ENCODE measurements at places on chromosomes 3 and 15.
A peak's percentile ranks its signal among the peaks of the same experiment; 100 is the strongest.

DNA sequence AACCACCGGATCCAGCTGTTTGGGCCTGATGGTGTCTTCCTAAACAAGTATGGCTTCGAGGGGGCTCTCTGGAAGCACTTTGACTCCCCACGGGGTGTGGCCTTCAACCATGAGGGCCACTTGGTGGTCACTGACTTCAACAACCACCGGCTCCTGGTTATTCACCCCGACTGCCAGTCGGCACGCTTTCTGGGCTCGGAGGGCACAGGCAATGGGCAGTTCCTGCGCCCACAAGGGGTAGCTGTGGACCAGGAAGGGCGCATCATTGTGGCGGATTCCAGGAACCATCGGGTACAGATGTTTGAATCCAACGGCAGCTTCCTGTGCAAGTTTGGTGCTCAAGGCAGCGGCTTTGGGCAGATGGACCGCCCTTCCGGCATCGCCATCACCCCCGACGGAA lies 60.1 kb upstream of the CCR4 start:
- DNase-seq: no peak

- no peak for DNase-seq
These were observed 312.7 kb upstream of the TGFBR2 start for GRCh38 chr3:30293621-30294240.

DNA sequence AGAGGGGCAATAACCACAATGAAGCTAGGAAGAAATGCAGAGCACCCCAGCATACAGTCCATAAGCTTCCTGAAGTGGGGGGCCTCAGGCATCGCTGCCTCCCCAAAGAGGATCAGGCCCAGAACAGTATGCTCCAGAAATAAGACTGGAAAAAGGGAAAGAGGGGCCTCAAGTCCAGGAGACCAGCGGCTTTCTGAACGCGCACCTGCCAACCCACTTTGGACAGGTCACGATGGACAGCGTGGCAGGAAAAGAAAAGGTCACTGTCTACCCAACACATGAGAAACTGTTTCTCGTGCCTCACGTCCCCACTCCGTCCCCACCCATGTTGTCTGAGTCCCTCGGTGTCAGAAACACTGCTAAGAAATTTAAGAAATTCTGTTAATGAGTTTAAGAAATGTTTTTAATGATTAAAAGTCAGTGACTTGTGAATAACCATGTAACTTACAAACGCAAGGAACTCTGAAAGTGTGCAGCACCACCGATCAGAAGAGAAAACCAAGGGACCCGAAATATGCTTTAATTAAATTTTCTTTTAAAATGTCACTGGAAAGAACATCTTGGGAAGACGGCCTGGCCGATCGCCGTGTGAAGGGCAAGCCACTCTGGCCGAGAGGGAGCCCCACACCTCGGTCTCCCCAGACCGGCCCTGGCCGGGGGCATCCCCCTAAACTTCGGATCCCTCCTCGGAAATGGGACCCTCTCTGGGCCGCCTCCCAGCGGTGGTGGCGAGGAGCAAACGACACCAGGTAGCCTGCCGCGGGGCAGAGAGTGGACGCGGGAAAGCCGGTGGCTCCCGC lies 1.7 kb upstream of the PPARG start:
- DNase-seq: peak; percentile 31

GRCh38 chr3:172846103-172846561 lies 95.6 kb downstream of the ECT2 start:
- DNase-seq: no peak

DNA sequence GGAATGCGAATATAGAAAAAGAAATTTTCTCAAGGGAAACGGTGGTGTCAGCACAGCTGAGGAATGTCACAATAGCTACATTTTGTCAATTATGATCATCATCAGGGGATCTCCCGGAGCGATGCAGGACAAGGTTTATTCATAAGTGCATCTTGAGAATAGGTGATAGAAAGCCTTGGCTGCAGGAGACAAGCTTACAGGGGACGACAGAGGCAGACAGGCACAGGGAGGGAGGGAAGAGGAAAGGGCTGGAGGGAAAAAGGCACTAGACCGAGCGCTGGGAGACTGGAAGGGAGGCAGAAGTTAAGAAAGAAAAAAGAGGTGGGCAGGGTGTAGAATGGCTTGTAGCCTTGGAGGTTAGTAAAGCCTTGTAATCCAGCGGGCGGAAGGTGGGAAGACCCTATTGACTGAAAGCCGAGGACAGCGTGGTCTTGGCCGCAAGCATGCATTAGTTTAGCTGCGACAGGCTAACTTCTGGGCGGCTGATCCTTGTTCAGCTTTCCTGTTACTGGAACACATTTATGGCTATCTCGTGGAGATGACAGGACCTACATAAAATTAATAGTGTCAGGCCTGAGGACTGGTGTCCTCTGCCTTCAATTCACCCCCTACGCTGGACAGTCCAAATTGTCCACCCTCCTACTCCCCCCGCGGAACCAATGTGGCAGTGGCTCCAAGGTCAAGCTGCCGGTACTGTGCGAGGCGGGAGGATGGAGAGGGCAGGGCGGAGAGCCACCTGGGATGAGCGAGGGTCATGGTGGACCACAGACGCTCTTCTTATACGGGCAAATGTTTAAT lies 1.4 kb upstream of the NECTIN3 start:
- no peak for DNase-seq

GRCh38 chr3:135215516-135215915 lies 420.5 kb downstream of the EPHB1 start:
- no peak for DNase-seq

GRCh38 chr3:46482632-46483350 lies 15.0 kb upstream of the RTP3 start:
- DNase-seq: no peak

GRCh38 chr3:175411946-175412345 lies 552.8 kb downstream of the NAALADL2 start:
- DNase-seq: no peak

GRCh38 chr3:3573341-3573740 lies 225.9 kb upstream of the LRRN1 start:
- no peak for DNase-seq

DNA sequence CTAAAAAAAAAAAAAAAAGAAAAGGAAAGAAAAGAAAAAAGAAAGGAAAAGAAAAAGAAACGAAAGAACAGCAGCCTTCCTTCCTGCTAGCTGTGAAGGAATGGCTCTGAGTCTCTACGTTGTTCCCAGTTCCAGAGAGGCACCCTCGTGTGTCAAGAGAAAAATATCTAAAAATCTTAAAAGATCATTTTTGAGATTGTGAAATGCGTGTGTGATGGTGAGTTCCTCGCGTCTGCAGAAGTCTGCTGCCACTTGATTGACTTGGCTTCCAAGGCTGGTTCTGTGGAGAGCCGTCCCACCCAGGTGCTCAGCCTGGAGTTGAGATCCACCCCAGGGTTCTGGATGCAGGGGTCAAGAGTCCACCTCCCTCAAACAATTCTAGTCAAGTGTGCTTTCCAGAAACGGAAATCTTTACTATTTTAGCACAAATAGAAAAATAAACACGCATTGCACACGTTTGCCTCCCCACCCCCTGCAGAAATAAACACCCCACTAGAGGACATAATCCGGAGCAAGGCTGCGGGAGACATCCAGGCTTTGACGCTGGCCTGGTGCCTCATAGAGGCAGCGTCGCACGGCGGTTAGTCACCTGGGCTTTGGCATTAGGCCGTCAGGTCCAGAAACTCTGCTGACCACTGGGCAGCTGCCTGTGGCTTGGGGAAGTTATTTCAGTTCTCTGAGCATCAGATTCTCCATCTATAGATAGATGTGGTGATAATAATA lies 265.4 kb downstream of the FAM43A start:
- no peak for DNase-seq

DNA sequence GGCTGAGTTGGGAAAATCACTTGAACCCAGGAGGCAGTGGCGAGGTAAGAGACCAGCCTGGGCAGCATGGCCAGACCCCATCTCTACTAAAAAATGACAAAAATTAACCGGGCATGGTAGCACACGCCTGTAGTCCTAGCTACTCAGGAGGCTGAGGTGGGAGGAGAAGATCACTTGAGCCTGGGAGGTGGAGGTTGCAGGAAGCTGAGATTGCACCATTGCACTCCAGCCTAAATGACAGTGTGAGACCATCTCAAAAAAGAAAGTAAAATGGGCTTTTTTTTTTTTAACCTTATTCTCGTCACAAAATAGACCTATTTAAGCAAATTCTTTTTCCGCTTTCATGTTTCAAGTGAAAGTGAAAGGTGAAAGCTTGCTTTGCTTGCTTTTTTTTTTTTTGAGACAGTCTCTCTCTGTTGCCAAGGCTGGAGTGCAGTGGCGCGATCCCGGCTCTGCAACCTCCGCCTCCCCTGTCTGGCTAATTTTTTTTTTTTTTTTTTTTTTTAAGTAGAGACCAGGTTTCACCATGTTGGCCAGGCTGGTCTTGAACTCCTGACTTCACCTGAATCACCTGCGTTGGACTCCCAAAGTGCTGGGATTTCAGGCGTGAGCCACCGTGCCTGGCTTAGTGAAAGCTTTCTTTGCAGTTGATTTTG lies 3.6 kb downstream of the PDIA3 start:
- DNase-seq: no peak

DNA sequence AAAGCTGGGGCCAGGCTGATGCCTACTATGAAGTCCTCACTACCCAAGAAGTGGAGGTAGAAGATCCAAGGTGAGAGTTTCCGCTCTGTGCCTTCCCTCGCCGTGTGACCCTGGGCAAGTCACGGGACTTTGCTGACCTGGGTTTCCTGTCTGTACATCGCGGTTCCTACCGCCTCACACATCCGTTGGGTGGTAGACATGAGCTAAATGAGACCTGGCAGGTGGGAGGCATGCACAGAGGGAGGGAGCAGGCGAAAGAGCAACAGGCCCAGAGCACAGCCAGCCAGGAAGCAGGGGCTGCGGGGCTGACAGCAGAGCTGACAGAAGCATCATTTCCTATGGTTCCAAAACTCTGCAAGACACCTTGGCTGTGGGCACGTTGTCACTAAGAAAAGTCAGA lies 157.3 kb upstream of the BHLHE40 start:
- DNase-seq: no peak

DNA sequence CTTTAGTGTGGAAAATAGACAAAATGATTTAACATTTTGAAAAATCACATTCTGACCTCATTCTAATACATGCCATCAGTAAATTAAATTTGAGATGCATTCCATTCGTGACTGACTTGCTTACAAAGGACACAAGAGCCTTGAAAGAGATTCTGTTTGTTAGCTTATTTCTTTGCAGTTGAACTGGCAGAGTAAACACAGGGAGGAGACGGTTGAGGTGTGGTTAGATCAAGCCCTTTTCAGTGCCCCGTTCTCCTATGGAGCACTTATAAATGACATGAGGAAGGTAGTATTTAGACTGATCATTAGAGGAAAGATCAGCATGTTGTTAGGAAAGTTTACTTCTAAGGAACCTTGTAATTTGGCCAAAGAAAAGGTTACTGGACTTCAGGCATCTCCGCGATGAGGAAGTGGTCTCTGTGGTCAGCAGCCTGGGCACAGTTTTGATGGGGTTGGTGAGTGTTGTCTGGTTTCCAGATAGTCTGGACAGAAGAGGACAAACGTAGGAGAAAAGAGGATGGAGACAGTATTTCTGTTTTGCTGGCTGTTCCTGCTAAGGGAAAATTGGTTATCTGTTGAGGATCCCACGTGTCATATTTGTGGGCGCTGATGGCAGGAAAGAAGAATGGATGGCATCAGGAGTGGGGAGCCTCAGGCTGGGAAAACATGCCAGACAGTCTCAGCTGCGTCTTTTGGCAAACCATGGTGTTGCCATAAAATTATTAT lies 328.9 kb upstream of the TBL1XR1 start:
- DNase-seq: no peak

DNA sequence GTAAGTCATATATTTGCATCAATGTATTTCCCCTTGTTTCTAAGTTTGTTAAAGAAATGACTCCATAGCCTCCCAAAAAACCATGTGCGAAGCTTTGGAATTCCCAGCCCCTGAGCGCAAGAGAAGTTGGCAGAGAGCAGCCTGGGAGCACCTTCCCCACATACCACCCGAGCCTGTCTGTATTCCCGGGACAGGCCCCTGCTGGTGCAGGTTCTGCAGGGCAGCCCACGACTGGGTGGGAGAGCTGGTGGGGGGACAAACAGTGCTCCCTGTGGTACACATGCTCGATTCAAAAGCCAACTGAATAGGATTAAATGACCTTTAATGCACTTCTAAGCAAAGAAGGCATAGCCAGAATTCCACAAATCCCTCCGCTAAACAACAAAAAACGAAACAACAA lies 74.6 kb upstream of the SNRPA1 start:
- no peak for DNase-seq

DNA sequence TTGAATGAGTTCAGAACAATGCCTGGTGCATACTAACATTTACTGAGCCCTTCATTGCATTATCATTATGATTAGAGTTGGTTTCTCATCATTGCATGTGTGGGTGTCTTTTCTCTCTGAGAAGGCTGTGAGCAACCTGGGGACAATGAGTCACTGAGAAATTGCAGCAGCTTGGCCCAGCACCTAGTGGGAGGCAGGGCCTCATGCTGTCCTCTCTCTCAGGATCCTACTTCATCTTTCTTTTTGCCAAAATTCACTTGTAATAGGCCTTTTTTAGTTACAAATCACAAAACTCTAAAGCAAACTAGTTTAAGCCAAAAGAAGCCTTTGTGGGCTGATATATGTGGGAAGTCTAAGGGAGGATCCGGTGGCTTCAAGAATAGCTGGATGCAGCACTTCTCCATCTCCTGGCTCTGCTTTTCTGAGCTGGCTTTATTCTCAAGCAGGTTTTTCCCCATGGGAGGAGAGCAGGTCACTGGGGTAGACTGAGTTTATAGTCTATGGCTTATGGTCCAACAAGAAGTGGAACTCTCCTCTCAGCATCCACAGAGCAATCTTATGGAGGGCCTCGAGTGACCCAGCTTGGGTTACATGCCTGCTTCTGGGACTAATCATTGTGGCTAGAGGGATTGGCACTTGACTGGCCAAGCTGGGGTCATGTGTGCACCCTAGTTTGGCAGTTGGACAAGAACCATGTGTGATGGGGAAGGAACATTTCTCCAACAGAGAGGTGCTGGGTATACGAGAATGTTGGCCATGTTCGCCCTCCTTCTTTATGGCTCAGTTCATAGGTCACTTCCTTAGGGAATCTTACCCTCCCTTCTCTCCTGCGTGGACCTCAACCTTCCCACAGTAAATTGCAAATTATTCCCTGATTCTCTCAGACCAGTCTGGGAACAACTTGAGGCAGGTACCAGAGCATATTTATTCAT lies 8.7 kb upstream of the CAMK1 start:
- DNase-seq: no peak

DNA sequence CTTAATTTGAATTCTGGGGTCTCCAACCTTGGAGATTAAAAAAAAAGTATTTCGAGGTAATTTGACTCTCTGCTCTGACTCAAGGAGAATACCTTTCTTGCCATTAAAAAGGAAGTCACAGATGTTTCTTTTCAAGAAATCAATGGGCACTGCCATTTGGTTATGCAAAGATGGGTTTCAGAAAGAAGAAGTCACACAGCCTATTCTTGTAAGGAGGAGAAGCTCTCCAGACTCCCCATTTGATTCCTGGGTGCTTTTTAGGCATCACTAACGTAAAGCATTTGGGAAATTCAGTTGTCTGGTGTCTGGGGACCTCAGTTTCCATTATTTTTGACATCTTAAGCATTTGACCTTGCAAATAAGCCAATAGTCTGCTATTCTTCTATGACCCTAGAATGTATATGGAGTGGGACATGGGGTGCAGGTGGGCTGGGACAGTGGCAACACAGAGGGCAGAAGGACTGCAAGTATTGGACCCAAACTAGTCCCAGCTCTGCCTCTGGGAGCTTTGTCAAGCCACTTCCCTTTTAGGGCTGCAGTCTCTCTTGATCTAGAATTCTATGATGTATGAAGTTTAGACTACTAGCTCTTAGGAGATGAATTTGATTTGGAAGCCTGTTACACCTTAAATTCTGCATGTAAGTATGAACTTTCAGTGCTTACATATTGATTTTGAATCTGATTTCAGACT lies 27.8 kb downstream of the IL5RA start:
- DNase-seq: no peak

All from left ventricle myocardium inferior (tissue), 1 donor.